ENCODE measurements at places on chromosomes 11 and 22.

- DNase-seq = no peak
Observed at GRCh38 chr11:32006799-32007388, 84.0 kb upstream of the RCN1 start.

GRCh38 chr11:8613036-8613435, 19.0 kb upstream of the STK33 start:
- no peak for DNase-seq

GRCh38 chr11:119783466-119784400, 54.7 kb upstream of the NECTIN1 start:
- no peak for DNase-seq

GRCh38 chr22:22195265-22196017, 49.1 kb upstream of the VPREB1 start:
- DNase-seq = peak; percentile 84

Measured in stimulated activated CD4-positive, alpha-beta T cell treated with anti-CD3 and anti-CD28 coated beads, Interleukin-4, amount 100 ng/mL, for 1 hour (primary cell).